ENCODE measurements at places on chromosomes 6 and 20.

DNA sequence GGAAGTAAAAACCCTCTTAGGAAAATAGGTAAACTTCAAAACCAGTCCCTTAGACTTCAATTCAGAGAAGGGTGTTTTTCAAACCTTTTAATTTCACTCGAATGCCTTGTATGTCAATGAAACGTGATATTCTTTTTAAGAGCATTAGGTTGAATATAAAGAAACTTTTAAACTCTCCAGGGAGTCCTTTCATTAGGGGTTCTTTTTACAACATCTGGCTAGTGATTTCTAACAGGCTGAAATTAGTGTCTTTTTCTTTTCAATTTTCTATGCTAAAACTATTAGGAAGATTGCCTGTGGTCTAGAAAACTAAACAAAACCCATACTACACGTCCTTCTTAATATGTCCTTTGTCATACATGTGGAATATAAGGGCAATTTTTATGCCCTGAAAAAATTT, 569.7 kb upstream of the CITED2 start:
- no peak for DNase-seq

- no peak for DNase-seq
Observed at GRCh38 chr6:109182578-109182977, 87.3 kb downstream of the CEP57L1 start.

DNA sequence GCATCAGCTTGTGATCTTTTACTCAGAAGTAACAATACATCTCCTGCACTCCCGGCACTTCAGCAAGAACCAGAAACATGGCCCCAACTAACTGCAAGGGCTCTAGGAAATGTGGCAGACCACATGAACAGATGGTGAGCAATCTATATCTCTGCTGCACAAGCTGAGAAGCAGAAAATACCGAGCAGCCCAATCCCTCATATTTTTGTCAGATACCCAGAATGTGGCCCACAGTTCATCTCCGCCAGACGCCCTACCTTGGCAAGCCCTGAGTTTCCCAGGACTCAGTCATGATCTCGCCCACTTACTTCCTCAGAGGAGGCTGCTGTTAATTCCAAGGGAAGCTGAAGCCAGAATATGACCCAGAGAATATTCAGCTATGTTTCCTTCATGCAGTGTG, 63.1 kb upstream of the PHACTR1 start:
- DNase-seq = no peak

DNA sequence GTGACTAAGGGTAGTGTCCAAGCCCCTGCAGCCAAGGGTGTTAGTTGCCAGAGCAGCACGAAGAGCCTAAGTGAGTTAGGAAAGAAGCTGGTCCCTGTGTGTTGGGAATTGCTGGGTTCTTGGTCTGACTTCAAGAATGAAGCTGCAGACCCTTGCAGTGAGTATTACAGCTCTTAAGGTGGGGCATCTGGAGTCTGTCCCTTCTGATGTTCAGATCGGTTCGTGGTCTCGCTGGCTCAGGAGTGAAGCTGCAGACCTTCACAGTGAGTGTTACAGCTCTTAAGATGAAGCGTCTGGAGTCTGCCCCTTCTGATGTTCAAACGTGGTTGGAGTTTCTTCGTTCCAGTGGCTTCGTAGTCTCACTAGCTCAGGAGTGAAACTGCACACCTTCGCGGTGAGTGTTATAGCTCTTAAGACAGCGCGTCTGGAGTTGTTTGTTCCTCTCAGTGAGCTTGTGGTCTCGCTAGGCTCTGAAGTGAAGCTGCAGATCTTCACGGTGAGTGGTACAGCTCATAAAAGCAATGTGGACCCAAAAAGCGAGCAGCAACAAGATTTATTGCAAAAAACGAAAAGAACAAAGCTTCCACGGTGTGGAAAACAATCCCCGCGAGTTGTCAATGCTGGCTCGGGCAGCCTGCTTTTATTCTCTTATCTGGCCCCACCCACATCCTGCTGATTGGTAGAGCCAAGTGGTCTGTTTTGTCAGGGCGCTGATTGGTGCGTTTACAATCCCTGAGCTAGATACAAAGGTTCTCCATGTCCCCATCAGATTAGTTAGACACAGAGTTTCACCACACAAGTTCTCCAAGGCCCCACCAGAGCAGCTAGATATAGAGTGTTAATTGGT, 31.8 kb downstream of the PXDC1 start:
- no peak for DNase-seq

DNA sequence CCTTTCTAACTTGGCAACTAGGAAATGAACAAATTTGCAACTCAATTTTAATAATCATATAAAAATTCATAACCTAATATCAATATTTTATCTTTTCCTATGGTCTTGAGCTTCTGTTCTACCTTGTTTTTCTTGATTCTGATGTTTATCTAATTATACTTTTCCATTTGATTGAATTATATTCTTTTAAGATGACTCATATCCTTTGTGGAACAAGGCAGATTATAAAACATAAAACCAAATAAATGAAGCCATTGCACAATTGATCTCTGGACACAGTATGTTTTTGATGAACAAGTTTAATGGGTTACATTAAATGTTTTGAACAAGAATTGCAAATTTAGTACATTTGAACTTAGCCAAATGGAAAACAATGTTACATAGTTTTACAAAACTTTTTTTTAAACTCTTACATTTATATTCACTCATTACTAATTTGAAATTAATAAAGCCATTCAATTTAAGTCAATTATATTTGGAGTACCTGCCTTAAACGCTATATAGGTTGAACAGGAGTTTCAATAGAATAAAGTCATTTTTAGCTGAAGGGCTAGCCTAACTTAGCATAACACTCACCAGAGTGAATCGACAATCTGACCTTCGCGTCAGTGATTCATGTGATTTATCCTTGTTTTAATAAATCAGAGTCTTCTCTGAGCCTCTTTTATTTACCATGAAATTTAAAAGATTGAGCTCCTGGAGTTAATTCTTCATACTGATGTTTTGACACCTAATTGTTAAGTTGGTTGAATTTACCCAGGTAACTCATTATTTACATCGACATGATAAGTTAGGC, 3.8 kb downstream of the NCOA7 start:
- DNase-seq = no peak

DNA sequence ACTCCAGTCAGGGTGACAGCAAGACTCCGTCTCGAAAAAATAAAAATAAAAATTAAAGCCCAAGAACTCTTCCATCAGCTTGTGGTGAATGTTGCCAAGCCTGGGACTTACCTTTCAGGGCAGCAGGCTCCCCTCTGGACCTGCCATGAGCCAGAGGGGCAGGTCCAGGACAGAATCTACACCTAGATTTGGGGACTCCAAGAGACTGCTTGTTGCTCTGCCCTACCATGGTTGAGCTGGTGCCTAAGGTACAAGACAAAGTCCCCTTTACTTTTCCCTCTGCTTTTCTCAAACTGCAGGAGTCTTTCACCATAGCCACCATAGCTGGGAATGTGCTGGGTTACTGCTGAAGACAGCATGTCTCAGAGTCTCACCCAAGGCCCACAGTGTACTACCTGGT, 9.2 kb downstream of the C6orf15 start:
- no peak for DNase-seq

All from activated CD4-positive, alpha-beta T cell treated with anti-CD3 and anti-CD28 coated beads, Interleukin-2, Interleukin-6, amounts not matched to agents 100 ng/mL and 50 ng/mL, durations not matched to agents 16 hours and 8 hours (primary cell).